ENCODE measurements at places on chromosomes 13 and 19. TPM values are rescaled to one million over a fixed set of nuclear protein-coding genes. Genes with fewer than 3 reads are reported as not detected.

- DNase-seq, result peak; percentile 80
These were observed 599 bp downstream of the C19orf12 start for GRCh38 chr19:29714371-29714952.

DNA sequence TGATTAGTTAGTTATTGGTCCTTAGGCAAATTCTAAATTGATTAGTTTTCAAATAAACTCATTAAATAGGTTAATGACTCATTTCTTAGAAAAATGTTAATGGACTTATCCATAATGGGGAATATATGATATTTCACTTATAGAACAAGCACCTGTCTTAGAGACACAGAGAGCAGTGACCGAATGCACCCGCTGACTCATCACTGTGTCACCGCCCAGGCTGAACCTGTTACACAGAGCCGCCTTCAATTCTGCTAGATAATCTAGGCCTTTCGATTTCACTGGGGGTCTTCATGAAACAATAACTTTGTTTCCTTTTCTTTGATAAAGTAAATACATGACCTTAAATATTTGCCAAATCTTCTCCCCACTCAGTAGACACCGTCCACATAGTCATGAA, 13.1 kb downstream of the IRS2 start:
- no peak for DNase-seq

DNA sequence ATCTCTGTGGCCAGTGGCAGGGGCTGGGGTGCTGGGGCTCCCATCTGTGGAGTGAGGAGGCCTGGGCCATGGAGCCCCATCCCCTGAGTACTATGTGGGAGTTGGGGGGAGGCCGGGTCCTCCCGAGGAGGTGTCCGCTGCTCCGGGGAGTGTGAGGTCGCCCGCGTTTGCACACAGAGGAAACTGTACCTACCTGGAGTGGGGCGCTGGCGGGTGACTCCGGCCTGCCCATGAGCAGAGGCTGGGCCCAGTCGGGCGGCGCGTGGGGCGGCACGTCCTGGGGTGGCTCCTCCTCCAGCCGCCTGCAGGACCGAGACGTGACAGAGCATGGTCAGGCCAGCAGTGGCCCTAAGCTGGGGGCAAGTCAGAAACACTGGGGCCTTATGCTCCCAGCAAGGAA, 33.8 kb upstream of the MATK start:
- DNase-seq, result no peak

DNA sequence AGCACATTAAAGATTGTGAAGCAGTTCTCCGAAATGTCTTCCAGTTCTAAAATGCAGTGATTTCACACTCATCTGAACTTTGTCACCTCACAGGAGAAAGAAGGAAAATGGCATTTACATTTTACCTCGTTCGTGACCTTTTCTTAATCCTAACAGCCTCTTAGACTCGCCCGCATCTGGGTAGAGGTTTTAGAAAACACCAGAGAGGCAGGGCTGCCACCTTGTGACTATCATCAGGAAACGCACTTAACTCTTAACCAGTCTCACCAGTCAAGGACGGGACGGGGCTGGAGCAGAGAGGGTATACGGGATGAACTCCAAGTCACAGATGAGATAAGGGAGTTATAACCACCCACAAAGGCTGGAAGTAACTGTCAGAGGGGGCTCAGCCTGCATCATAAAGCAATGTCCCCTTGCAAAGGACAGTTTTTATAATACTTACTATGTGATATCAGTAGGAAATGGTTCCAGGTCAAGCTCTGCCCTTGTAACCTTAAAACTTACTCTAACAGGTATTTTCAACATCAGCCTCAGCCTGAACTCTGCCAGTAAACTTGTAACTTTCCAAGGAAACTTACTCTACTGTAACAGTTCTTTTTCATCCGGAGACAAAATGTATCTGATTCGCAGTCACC, 8.6 kb upstream of the CEACAM6 start:
- DNase-seq, result peak; percentile 69

DNA sequence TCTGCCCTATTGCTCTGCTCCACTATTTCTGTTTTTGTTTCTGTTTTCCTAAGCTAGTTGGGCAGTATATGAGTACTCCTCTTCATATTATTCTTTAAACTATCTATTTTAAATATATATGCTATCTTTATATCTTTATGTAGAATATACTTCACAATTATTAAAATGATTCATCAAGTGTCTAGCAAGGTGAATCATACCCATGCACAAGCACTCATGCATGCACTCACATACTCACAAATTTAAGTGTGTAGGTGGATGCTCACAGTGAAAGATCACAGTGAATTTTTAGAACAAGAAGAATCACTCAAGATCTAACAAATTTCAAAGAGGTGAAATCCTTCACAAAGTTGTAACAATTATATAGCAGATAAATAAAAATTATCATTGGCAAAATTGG, 435.6 kb upstream of the SLITRK5 start:
- no peak for DNase-seq

DNA sequence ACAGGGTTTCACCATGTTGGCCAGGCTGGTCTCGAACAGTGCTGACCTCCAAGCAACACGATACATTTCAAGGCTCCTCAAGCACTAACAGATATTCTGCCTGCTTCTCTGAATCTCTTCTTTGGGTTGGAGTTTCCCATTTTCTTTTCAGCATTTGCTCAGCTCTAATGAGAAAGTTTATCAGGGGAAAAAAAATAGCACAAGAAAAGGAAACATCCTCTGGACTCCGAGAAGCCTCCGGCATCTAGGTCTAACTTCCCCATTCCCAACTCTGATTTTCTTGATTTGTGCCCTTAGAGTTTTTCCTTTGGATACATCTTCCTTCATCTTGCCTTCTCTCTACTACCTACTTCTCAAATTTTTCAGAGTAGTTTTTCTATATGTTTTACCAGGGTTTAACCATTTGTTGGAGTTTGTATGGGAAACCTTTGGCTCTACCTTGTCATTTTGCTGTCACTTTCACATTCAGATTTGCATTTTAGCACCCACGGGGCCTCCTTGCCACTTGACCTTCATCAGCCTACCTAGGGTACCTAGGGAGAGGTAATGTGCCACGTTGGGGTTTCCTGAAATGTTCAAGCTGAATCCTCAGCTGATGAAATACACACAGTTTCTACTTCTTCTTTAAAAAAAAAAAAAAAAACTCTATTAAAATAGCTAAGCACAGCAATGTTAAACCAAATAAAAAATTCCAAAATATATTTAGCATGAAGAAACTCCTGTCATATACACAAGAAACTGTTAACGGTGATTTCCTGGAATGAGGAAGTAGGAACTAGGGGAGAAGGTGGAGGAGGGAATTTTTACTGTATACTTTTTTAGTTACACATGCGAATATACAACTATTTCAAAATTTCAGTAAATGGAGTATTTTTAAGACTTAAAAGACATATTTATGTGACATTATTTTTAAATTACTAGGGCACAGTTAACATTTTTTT, 5.1 kb upstream of the USP12 start:
- no peak for DNase-seq

- DNase-seq, result no peak
These were observed 7.2 kb upstream of the TEX101 start for GRCh38 chr19:43407416-43408005.

GRCh38 chr13:74438901-74439300, 304.7 kb upstream of the KLF12 start:
- no peak for DNase-seq

DNA sequence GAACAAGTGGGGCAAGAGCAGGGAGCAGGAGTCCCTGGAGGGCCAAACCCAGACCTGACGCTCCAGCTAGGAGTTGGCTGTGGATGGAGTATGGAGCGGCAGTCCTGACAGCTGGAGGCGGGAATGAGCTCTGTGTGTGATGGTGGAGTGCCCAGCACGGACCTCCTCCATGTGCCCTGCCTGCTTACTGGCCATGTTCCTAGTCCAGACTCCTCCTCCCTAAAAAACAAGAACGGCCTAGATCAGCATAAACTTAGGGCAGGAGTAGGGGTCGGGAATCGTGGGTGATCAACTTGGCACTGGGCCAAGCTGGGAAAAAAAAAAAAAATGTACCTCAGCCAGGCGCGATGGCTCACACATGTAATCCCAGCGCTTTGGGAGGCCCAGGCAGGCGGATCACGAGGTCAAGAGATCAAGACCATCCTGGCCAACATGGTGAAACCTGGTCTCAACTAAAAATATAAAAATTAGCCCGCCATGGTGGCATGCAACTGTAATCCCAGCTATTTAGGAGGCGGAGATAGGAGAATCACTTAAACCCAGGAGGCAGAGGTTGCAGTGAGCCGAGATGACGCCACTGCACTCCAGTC, 29.5 kb downstream of the LTBP4 start:
- DNase-seq, result no peak

GRCh38 chr13:45921162-45921736, 69.7 kb upstream of the SIAH3 start:
- DNase-seq, result no peak

GRCh38 chr13:33199289-33199850, 86.2 kb downstream of the STARD13 start:
- no peak for DNase-seq

- no peak for DNase-seq
These were observed 17.5 kb downstream of the LRRC63 start for GRCh38 chr13:46229251-46229650.

GRCh38 chr13:23771552-23771951, 117.6 kb downstream of the MIPEP start:
- DNase-seq, result no peak

- no peak for DNase-seq
These were observed 8.8 kb upstream of the GIPR start for GRCh38 chr19:45659096-45659729.

DNA sequence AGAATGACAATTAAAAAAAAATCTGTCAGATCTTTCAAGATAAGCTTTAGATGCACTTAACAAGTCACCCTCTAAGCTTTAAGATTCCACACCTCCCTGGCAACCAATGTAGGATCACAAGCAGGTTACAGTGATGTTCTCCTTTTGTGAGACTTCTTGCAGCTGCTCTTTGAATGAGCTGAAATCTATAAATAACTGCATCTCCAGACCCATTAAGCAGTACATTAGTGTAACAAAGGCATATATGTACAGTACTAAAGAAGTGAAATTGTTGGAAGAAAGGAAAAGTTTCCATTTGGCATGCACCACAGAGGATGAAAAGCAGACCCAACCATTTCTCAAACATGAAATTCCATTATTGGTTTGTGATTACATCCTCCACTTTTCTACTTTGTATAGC, 364.7 kb downstream of the ENOX1 start:
- DNase-seq, result no peak

GRCh38 chr13:94119360-94119936, 360.0 kb downstream of the DCT start:
- DNase-seq, result no peak

- DNase-seq, result peak; percentile 92
These were observed 35.7 kb upstream of the MATK start for GRCh38 chr19:3821857-3822364.

- DNase-seq, result no peak
These were observed 16.9 kb upstream of the AP1M2 start for GRCh38 chr19:10603873-10604459.

- peak; percentile 47 for DNase-seq
These were observed 1.7 kb downstream of the PRR12 start for GRCh38 chr19:49592486-49593232.

GRCh38 chr13:51000571-51001260, 91.1 kb downstream of the RNASEH2B start:
- no peak for DNase-seq

- DNase-seq, result no peak
These were observed 723.8 kb downstream of the UQCRFS1 start for GRCh38 chr19:28489126-28489660.

DNA sequence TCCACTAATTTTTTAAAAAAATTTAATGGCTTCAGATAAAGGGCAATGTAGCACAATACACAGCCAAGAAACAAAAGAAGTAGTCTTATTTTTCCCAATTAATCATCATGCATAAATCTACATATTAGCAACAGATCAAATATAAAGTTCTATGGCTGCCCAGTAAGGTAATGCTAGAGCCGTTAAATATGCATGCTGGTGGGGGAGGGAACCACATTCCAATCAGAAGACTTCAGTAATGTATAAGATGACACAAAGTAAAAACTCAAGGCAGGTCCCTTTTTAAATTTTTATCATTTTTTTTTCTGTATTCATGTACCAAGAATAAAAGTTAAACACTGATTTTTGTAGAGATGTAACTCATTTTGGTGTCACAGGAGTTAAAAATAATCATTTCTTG, 62.0 kb downstream of the MPHOSPH8 start:
- no peak for DNase-seq

- DNase-seq, result no peak
These were observed 1369.9 kb downstream of the EFNB2 start for GRCh38 chr13:105165449-105166125.

ZNF221 gene
- total RNA-seq, result 2.7 TPM

CBY2 gene
- not detected for total RNA-seq

MADCAM1 gene
- not detected for total RNA-seq

EDDM13 gene
- 1.5 TPM for total RNA-seq

TPTE2 gene
- total RNA-seq, result not detected

ZNF132 gene
- total RNA-seq, result 1.6 TPM

Measured in natural killer cell (primary cell).